ENCODE measurements at places on chromosomes 2 and 18.

- DNase-seq = no peak
These were observed 273.5 kb downstream of the CDH20 start for GRCh38 chr18:61606759-61607158.

DNA sequence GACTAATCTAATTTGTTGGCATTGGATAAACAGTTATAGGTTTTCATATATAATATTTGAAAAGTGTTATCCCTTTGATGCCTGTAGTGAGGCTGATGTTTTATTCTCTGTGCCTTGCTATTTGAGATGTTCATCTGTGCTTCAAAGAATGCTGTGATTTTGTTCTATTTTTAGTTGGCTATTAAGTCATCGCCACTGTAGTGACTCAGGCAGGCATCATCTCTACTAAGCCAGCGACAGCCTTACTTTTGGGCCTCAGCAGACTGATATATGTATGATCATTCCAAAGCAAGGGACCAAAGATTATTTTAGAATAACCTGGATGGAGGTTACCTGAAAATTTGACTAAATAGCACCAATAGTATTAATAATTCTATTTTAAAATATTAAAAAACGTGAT, 1674.5 kb upstream of the NXPH2 start:
- no peak for DNase-seq

GRCh38 chr2:118670276-118670675, 177.2 kb downstream of the EN1 start:
- DNase-seq = no peak

GRCh38 chr2:230218421-230218820, 1.4 kb downstream of the SP110 start:
- DNase-seq = no peak

DNA sequence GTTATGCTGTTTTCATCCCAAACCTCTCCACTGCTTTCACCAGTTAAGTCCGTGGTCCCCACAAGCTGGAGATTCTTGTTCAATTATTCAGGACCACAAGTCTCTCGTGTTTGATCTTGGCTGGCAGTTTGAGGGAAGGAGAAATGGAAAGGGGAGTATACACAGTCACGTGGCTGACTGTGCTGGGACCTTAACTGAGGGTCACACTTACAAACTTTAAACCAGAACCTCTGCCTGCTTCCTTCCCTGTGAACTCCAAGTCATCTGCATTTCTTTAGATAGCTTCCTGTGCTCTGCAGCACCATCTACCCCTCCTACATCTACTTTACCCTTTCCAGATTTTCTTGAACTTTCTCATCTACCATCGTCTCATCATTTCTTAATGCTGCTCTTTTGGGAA, 91.7 kb downstream of the ARHGEF4 start:
- no peak for DNase-seq

GRCh38 chr2:22500555-22500935, 884.4 kb upstream of the KLHL29 start:
- no peak for DNase-seq

GRCh38 chr18:67705748-67706147, 189.2 kb upstream of the DSEL start:
- no peak for DNase-seq

DNA sequence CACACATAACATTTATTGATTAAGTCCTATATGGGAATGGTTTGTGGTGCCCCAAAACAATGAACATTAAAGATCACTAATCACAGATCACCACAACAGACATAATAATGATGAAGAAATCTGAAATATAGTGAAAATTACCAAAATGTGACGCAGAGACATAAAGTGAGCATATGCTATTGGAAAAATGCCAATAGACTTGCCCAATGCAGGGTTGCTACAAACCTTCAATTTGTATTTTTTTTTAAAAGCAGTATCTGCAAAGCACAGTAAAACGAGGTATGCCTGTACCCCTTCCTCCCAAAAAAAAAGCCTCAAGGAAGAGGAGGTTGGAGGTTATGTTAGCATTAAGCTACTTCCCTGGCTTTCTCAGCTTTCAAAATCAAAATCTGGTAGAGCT, 131.1 kb downstream of the RBMS1 start:
- DNase-seq = no peak

DNA sequence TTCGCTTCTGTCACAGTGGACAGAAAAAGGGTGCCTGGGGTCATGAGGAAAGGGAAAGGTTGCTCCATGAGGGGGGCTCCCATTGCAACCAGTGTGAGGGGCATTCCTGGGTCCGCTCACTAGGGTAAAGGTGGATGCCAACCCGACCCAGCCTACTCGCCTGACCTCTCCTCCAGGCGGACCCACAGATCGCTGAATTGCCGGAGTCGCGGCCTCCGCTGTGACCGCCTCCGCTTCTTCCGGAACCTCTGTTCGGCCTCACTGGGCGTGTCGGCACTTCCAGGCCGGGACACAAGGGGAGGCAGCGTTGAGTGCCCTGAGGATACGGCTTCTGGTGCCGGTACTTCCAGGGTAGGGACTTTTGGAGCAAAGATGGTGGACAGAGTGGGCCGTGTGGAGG, 57.1 kb downstream of the TRABD2A start:
- no peak for DNase-seq

- no peak for DNase-seq
These were observed 264.6 kb upstream of the AGAP1 start for GRCh38 chr2:235229236-235229635.

DNA sequence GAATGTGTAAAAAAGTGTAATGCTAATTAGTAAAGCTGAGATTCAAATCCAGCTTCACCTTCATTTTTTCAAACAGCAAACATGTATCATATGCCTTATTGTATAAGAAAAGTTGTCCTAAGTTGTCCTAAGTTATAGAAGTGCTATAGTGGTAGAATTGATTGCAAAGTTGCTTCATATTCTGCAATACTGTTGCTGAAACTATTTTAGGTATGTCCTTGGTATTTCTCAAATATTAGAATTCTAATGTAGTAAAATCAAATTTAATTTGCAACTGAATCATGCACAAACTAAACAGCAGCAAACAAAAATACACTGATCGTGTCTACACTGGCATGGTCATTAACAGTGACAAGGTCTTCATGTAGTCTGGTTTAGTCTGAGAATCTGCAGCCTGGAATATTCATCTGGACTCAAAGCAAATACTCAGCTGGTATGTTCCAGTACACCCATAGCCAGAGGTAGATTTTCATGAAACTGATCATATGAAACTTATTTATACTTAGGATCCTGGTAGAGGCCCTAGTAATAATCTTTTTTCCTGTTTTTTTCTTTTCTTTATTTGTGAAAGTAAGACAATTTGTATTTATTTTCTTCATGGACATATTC, 555.6 kb upstream of the ZEB2 start:
- DNase-seq = no peak

- DNase-seq = no peak
These were observed 264.3 kb upstream of the SLC39A10 start for GRCh38 chr2:195392446-195393336.

- no peak for DNase-seq
These were observed 141.3 kb downstream of the SEPTIN10 start for GRCh38 chr2:109472331-109472959.

DNA sequence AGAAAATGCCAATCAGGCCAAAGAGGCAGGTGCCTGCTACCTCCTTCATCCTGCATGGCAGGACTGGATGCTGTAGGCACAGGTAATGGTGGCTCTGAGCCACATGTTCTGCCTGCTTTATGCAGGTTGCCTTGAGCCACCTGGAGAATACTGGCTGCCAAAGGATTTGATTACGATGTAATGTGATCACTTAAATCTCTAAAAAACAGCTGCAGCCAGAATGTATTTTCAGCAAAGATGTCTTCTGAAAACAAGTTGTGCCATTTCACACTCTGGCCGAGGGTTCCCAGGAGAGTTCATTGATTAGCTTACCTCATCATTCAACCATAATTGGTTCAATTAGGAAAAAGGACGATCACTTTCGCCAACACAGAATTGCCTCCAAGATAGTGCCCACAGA, 17.9 kb upstream of the MSGN1 start:
- no peak for DNase-seq

DNA sequence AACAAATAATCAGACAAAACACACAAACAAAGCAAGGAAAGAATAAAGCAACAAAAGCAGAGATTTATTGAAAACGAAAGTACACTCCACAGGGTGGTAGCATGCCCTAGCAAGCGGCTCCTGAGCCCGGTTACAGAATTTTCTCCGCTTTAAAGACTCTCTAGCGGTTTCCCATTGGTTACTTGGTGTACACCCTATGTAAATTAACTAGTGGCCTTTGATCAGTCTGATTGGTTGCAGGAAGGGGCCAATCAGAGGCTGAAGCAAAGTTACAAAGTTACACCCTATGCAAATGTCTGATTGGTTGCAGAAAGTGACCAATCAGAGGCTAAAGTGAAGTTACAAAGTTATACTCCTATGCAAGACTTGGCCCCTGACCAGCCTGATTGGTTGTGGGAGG, 242.9 kb downstream of the LDLRAD4 start:
- no peak for DNase-seq

DNA sequence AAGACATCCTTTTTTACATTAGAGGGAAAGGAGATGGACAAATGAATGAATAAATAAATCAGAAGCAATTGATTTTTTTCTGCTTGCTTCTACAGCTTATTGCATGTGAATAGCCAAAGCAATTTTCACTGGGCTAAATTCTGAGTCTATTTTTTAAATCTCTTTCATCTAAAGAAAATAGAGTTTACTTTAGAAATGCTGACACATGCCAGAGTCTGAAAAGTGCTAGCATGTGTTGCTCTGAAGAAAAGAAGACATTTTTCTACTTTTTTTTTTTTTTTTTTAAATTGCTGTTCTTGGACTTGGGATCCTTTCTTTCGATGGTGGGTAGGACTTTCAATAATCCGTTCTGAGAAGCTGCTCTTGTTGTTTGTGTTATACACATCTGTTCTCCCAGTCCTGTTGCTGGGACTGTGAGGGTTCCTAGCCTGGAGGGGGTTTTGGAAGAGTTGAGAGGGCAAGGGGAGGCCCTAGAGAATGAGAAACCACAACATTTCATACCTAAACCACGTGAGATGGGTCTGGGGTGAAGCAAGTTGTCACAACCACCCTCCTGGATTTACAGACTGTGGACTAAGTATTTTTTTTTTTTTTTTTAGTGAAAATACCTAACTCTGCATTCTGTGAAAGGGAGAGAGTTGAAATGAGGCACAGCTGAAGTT, 193.5 kb downstream of the PRKCE start:
- DNase-seq = no peak

Measured in HEK293T (cell line).